Smooth muscle cell of the umbilical artery (primary cell): ENCODE measurements at places on chromosomes 1 and 21. TPM values are rescaled to one million over a fixed set of nuclear protein-coding genes. Genes with fewer than 3 reads are reported as not detected.

The CYP4B1 gene
- total RNA-seq = not detected in 2 replicates

The PTPN14 gene
- 49.6 and 111 TPM in 2 replicates for total RNA-seq

The XCL2 gene
- not detected in 2 replicates for total RNA-seq

The RAB7B gene
- total RNA-seq = 1.3 and 1.5 TPM in 2 replicates

The CD160 gene
- not detected in 2 replicates for total RNA-seq

The SLC2A1 gene
- 271 and 519 TPM in 2 replicates for total RNA-seq

The PGLYRP3 gene
- total RNA-seq = not detected in 2 replicates

The CA6 gene
- not detected in 2 replicates for total RNA-seq

The MFAP2 gene
- total RNA-seq = 34.6 and 44.5 TPM in 2 replicates

The NHLH1 gene
- not detected in 2 replicates for total RNA-seq

The FCRLA gene
- total RNA-seq = 0.59 and 0.83 TPM in 2 replicates

The SPAG17 gene
- total RNA-seq = 0.05 TPM in 1 of 2 replicates, not detected in the other

The NES gene
- total RNA-seq = 5.0 and 21.8 TPM in 2 replicates

The TBX19 gene
- total RNA-seq = 0.60 and 0.89 TPM in 2 replicates

The TESK2 gene
- total RNA-seq = 0.60 and 0.89 TPM in 2 replicates

The CDK11A gene
- 8.6 and 23.8 TPM in 2 replicates for total RNA-seq

The PPIAL4G gene
- total RNA-seq = not detected in 2 replicates

The LMOD1 gene
- total RNA-seq = 10.1 and 27.0 TPM in 2 replicates

The KCNE1 gene
- 0.18 and 0.30 TPM in 2 replicates for total RNA-seq

The KMO gene
- under 0.01 TPM in 1 of 2 replicates, not detected in the other for total RNA-seq

The ARHGAP30 gene
- 0.05 TPM in 1 of 2 replicates, not detected in the other for total RNA-seq

The SPRR5 gene
- total RNA-seq = not detected in 2 replicates

The ATP1A2 gene
- under 0.01 TPM in 1 of 2 replicates, not detected in the other for total RNA-seq

The RNF186 gene
- total RNA-seq = not detected in 2 replicates

The GJA8 gene
- total RNA-seq = not detected in 2 replicates

The SERTAD4 gene
- 0.59 and 0.78 TPM in 2 replicates for total RNA-seq

The MEX3A gene
- total RNA-seq = 3.3 and 7.4 TPM in 2 replicates

The FAM43B gene
- total RNA-seq = 0.09 TPM in 1 of 2 replicates, not detected in the other

The ADCY10 gene
- total RNA-seq = 0.05 and 0.30 TPM in 2 replicates

The L1TD1 gene
- total RNA-seq = not detected in 2 replicates

The ATP6V1G3 gene
- total RNA-seq = not detected in 2 replicates

The C1orf185 gene
- not detected in 2 replicates for total RNA-seq

The NMNAT2 gene
- 1.2 and 11.3 TPM in 2 replicates for total RNA-seq

The OR2L3 gene
- total RNA-seq = not detected in 2 replicates

The PRR9 gene
- total RNA-seq = 0.51 TPM in 1 of 2 replicates, not detected in the other

The PRDM16 gene
- 0.30 and 1.5 TPM in 2 replicates for total RNA-seq

The TARBP1 gene
- total RNA-seq = 28.8 and 34.5 TPM in 2 replicates

The CHIT1 gene
- total RNA-seq = under 0.01 TPM in 1 of 2 replicates, not detected in the other

The TRAF3IP3 gene
- not detected in 2 replicates for total RNA-seq

The FCRL6 gene
- total RNA-seq = not detected in 2 replicates

The HAO2 gene
- total RNA-seq = not detected in 2 replicates

The RAB13 gene
- 86.1 and 104 TPM in 2 replicates for total RNA-seq

The TSPAN1 gene
- 0.30 TPM in 1 of 2 replicates, not detected in the other for total RNA-seq
